ENCODE measurements at places on chromosomes 7 and 10.
A peak's percentile ranks its signal among the peaks of the same experiment; 100 is the strongest.

GRCh38 chr7:52669031-52669430, 366.4 kb upstream of the POM121L12 start:
- no peak overlapping the region for H3K27ac ChIP-seq
- H3K4me1 ChIP-seq = peaks cover 4% of the 10 kb centered on the region
- no peaks in the 10 kb centered on the region for H3K27me3 ChIP-seq

- no peaks in the 10 kb centered on the region for H3K27me3 ChIP-seq
- DNase-seq = no peak
- no peak overlapping the region for H3K4me3 ChIP-seq
- H3K27ac ChIP-seq = no peak overlapping the region
- no peaks in the 10 kb centered on the region for H3K36me3 ChIP-seq
Measured at GRCh38 chr7:117986645-117987269, 113.5 kb upstream of the CTTNBP2 start.

DNA sequence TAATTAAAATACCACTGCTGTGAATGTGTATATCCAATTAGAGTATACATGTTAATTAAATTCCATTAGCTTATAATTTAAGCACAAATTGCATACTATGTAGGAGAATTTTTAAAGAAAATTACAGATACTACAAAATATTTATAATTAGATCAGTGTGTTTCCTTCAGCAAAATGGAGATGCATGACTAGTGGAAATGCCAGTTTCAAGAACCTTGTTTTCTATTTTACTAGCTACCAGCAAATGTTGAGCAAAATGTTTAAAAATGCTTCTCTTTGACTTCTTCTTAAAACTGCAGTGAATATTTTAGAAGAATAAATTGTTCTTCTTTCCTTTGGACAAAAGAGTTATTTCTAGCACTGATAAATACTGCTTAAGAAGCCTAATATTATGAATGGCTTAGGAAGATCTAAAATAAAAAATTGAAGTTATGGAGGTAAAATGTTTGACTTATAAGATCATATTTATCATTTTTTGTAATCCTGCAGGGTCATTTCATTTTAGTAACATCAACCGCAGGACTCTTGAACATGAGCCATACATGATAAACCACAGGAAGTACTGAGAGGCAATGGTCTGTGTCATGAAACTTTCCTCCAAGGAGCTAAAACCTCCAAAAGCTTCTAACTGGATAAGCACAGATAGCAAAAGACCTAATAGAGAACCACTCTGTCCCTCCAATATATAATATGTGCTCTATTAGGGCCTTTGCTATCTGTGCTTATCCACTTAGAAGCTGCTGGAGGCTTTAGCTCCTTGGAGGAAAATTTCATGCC, 1066.0 kb upstream of the CELF2 start:
- H3K27me3 ChIP-seq = no peaks in the 10 kb centered on the region
- no peak overlapping the region for H3K27ac ChIP-seq
- H3K4me1 ChIP-seq = no peaks in the 10 kb centered on the region
- no peak overlapping the region for H3K4me3 ChIP-seq
- H3K36me3 ChIP-seq = no peaks in the 10 kb centered on the region

DNA sequence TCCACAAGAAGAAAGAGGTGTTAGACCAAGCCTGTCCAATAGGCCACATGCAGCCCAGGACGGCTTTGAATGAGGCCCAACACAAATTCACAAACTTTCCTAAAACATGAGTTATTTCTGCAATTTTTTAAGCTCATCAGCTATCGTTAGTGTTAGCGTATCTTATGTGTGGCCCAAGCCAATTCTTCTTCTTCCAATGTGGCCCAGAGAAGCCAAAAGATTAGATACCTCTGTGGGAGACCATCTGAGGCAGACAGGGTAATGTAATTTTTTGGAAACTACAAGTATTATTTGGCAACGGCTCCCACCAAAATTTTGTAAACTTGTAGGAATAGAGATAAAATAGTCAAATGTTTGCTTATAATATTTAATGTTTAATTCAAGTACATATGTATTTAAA, 153.8 kb downstream of the SRPK2 start:
- H3K27ac ChIP-seq = no peak overlapping the region

DNA sequence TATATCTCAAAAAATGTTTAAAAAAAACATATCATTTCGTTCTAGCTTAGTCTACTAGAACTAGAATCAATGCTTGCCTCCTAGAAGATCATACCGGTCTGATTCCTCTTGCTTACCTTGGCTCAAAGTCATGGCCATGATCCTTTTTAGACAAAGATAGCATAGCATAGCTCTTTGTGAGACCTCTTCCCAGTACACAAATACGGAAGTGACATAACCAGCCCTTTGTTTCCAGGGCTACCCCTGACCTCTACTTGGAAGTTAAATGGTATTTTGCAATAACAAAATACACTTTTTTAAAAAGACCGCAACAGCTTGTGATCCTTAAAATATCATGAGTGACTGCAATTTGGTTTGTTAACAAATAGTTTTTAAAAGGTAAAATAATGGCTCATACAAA, 130.7 kb upstream of the NOBOX start:
- H3K36me3 ChIP-seq = no peaks in the 10 kb centered on the region
- H3K4me1 ChIP-seq = no peaks in the 10 kb centered on the region
- H3K4me3 ChIP-seq = no peak overlapping the region
- no peak overlapping the region for H3K27ac ChIP-seq
- peaks cover 8% of the 10 kb centered on the region for H3K27me3 ChIP-seq

DNA sequence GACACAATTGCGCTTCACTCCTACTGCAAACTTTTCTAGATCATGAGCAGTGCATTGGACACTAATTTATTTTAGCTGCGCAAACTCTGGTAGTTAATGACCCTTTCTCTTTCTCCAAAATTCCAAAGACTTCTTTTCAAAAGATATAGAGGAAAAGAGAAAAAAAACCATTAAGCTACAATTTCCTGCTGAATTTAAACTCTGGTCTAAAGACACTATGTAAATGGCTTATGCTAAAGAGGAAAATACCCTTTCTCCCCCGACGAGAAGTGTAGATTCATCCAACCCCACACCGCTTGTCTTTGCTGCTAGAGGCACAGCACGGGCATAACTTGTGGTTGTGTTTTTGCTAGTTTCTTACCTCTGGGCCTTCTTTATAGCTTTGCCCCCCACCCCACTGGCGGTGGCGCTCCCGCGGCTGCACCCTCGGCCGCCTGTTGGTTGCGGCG, 84.1 kb downstream of the SNX10 start:
- DNase-seq = no peak
- H3K27ac ChIP-seq = peak overlapping the region; percentile 98
- H3K36me3 ChIP-seq = peaks cover 3% of the 10 kb centered on the region
- no peaks in the 10 kb centered on the region for H3K27me3 ChIP-seq
- peak overlapping the region; percentile 84 for H3K4me3 ChIP-seq
- peaks cover 60% of the 10 kb centered on the region for H3K4me1 ChIP-seq

GRCh38 chr7:123867225-123867624, 22.3 kb downstream of the HYAL4 start:
- no peak overlapping the region for H3K27ac ChIP-seq
- H3K4me1 ChIP-seq = peaks cover 23% of the 10 kb centered on the region
- no peaks in the 10 kb centered on the region for H3K27me3 ChIP-seq
- peaks cover 2% of the 10 kb centered on the region for H3K36me3 ChIP-seq

DNA sequence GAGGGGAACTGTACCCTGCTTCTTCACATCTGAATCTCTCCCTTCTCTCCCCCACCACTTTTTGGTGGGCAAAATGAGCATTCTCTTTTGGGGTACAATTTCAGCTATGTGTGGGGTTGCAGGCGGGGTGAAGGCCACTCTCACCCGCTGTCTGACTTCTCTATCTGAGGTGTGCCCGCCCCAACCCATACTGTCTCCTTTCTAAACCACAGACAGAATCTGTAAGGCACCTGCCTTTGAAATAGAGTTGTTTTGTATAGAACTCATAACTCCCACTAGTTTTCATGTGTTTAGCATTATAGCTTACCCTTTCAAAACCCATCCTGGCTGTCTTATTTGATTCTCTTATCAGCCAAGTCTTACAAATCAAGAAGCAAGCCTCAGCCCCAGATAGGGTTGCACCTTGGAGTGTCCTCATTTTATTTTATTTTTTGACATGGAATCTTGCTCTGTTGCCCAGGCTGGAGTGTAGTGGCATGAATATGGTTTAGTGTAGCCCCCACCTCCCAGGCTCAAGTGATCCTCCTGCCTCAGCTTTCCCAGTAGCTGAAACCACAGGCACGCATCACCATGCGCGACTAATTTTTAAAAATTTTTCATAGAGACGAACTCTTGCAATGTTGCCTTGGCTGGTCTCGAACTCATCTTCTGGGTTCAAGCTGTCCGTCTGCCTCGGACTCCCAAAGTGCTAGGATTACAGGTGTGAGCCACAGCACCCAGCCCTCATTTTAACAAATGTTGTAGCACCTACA, 11.9 kb downstream of the TSPAN14 start:
- peaks cover 87% of the 10 kb centered on the region for H3K4me1 ChIP-seq
- H3K27ac ChIP-seq = peak overlapping the region; percentile 91
- no peak overlapping the region for H3K4me3 ChIP-seq
- no peak for DNase-seq
- H3K36me3 ChIP-seq = peaks cover 3% of the 10 kb centered on the region

DNA sequence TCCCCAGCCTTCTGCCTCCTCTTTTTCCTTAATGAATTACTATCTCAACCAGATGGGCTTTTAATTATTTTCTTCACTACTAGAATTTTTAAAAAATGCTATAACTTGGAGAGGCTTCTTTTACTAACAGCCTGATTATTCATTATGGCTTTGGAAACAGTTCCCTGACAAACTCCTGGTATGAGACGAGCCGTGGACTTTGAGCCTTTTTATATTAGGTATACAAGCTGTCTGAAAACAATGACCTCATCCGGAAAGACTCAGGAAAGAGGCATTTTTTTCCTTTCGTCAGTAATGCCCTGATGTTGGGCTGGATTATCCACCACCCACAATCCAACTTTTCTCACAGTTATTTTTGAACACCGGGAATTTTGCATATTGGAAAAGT, 26.7 kb upstream of the ABLIM1 start:
- no peaks in the 10 kb centered on the region for H3K27me3 ChIP-seq
- DNase-seq = no peak
- H3K36me3 ChIP-seq = no peaks in the 10 kb centered on the region
- no peak overlapping the region for H3K4me3 ChIP-seq

All from mesothelial cell of epicardium (in vitro differentiated cells).